ENCODE measurements at places on chromosomes 6 and 20. TPM values are rescaled to one million over a fixed set of nuclear protein-coding genes. Genes with fewer than 3 reads are reported as not detected.

TDRD6 gene
- 0.95 TPM for total RNA-seq

DNA sequence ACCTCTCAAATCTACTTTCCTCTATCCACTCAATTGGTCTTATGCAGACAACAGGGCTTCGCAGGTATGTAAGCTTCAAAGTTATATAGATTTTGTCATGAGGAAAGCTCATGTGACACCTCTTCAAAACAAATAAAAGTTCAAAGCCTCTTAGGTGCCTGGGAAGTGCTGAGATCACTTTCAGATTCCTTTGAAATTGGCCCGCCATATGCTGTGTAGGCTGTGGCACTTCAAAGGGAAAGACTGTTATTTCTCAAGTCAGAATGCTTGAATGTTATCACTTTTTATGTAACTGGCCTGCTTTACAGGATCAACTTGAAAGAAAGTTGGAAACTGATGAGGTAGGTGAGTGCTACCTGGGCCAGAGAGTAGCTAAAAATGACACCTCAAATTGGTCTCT lies 67.1 kb upstream of the GFRAL start:
- no peak for DNase-seq

GRCh38 chr20:19404826-19405225 lies 192.4 kb downstream of the SLC24A3 start:
- DNase-seq: no peak

SLC22A3 gene
- total RNA-seq: 15.3 TPM

GRCh38 chr6:129766959-129767728 lies 57.2 kb upstream of the ARHGAP18 start:
- DNase-seq: peak; percentile 59

GRCh38 chr20:24768713-24769601 lies 180.1 kb upstream of the CST7 start:
- no peak for DNase-seq

- no peak for DNase-seq
Observed at GRCh38 chr6:139650941-139651340, 276.5 kb upstream of the CITED2 start.

DNA sequence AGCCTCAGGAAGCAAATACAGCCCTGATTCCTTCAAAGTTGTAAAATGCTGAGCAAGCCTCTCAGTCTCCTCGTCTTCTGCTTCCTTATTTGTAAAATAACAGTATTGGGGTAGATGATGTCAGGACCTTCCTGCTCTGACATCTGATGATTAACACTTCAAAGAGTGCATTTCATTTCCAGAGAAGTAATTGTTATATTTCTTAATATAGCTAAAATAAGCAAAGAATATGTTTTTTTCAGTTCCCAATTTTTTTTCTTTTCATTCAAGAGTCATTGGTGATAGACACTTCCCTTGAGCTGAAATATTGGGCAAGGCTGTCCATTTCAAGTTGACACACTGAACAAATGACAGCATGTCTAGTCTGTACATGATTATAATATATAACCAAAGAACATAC lies 53.4 kb downstream of the SLX4IP start:
- DNase-seq: no peak

HLA-DOA gene
- 2.4 TPM for total RNA-seq

GRCh38 chr20:37342231-37343177 lies 3.4 kb upstream of the SRC start:
- no peak for DNase-seq

DNA sequence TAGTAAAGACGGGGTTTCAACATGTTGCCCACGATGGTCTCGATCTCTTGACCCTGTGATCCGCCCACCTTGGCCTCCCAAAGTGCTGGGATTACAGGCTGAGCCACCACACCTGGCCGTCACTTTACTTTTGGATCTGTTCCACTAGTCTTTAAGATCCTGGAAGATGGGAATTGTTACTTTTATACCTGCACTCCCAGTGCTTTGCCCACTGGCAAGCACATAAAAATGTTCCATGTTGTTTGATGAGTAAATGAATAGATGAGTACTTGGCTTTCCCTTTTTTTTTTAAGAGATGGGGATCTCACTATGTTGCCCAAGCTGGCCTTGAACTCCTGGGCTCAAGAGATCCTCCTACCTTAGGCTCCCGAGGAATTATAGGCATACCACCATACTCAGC lies 84.8 kb upstream of the SASH1 start:
- no peak for DNase-seq

DNA sequence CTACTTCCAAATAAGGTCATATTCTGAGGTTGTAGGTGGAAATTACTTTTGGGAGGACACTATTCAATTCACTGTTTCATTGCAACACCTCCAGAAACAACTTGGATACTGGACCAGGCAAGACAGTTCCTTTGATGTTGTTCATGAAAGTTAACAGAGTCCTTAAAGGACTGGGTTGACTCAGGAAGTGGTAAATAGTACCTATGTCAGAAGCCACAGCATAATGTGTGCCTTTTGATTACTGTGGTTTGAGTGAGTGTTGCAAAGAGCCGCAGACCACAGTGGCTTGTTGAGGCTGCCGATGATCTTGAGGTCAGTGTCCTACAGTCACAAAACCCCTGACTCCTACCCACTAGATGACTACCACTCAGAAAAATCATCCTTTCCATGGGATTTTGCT lies 10.9 kb downstream of the IL20RA start:
- DNase-seq: no peak

GRCh38 chr6:93581371-93581770 lies 162.0 kb upstream of the EPHA7 start:
- DNase-seq: no peak

DNA sequence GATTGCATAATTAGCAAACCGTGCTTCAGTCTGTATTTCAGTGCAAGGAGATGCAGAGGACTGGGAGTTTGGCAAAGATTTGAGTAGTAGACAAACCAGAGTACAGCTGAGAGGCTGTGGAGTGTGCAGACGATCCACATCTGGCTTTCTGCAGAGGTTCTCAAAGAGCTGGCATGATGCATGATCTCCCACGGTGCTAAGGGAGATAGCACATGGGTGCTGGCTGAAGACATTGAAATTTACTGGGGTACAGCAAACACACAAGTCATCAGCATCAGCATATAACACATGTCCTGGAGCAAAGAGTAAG lies 79.0 kb upstream of the FAM184A start:
- no peak for DNase-seq

DNA sequence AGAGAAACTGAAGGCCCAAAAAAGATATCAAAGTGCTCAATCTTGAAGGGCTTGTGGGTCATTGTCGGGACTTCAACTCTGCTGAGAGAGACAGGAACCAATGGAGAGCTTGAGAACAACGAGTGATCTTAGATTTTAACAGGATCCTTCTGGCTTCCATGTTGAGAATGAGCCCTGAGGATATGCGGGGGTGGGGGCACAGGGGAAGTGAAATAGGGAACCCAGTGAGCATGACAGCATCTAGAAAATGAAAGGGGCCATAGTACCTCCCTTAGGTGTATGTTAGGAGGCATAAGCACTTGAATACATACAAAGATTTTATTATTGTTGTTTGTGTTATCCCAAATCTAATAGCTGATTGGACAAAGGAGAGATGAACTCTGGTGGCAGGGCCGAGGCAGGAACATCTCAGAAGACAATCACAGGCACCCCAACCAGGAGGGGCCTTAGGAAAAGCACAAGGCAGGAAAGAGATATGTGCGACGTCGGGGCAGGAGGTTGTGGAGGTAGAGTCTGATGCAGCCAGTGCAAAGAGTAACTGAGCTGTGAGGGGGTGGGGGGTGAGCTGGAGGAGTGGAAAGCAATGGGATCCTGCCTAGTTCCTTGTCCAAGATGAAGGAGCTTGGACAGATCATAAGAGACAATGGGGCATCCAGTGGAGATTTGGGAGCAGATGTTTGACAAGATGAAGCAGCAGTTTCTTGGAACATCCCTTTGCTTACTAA lies 10.4 kb downstream of the TGM6 start:
- DNase-seq: no peak

- DNase-seq: no peak
Observed at GRCh38 chr6:56550301-56550700, 92.4 kb downstream of the DST start.

GRCh38 chr6:166779381-166779780 lies 152.3 kb upstream of the RPS6KA2 start:
- DNase-seq: no peak

DNA sequence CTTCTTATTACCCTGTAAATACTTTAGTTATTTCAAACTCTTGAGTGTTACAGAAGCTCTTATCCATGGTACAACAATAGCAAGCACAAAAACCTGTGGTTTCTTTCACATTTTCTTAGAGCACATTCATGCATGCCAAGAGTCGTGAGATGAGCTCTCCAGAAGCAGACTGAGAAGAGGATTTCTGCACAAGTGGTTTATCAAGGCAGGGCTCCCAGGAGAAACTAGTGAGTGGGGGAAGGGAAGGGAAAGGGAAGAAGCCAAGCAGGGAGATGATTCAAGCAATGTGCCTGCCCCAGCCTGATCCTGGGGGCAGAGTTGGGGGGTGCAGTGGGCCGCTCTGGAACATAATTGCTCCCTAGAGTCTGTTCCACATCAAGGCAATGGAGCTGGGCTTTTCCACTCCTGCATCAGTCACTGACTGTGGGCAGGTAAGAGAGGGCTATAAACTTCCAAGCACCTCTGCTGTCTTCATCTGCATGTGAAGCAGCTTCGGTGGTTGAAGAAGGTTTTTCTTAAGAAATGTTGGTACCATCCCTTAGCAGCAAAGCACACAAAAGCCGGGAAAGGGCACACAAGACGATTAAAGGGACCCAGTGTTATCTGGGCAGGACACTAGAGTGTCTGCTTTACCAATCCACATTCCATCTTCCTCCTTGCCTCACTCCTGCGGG lies 152.1 kb downstream of the PLCB4 start:
- no peak for DNase-seq

GRCh38 chr6:150987371-150987828 lies 121.9 kb downstream of the MTHFD1L start:
- DNase-seq: no peak

CCR6 gene
- total RNA-seq: not detected

DNA sequence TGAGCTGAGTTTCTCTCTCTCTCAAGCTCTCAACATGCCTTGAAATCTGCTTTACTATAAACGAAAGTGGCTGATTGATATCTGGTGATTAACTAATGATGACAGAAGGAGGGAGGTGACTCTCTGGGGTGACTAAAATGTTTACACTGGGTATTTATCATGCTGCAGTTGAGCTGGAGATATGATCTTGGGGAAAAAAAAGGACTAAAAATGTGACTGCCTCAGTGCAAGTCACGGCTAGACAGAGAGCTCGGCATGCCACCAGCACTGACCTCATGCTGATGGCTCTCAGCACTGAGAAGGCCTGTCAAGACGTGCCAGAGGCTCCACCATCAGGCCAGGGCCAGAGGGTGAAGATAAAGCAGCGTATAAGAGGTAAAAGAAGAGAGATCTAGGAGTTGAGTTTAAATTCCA lies 103.1 kb upstream of the SPACA1 start:
- no peak for DNase-seq

DNA sequence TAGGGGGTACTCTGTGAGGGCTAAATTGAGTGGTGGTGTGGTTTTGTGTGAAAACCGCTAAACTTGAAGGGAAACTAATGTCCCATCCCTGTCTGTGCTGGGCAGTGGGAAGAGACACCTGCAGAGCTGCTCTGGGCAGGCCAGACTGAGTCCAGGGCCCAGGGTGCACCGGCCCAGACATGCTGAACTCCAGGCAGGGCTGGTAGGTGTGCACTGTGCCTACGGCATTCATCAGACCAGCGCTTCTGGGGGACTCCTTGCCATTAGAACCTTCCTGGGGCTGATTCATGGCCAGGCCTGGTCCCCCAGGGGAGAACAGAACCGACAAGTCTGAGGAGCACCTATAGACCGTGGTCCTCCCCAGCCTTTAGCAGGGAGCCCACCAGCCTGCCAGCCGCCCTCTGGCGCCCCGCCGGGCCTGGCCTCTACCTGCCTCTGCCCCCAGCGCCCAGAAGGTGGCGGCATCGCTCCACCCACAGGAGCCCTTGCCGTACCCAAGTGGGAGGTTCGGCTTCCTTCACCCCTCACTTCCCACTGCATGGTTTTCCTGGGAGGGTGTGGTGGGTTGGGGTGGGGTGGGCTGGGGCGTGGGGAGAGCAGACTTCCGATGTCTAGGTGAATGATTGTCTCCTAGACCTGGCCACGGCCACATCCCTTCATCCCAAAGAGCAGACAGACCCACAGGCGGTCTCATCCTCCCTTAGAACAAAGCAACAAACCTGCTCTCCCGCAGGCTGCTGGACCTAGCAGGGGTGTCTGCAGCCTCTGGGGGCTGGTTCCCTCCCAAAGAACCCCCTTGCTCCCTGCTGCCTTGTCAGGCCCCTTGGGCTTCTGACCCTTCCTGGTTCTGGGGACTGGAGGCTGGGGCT lies 15.5 kb downstream of the CCDC167 start:
- no peak for DNase-seq

DNA sequence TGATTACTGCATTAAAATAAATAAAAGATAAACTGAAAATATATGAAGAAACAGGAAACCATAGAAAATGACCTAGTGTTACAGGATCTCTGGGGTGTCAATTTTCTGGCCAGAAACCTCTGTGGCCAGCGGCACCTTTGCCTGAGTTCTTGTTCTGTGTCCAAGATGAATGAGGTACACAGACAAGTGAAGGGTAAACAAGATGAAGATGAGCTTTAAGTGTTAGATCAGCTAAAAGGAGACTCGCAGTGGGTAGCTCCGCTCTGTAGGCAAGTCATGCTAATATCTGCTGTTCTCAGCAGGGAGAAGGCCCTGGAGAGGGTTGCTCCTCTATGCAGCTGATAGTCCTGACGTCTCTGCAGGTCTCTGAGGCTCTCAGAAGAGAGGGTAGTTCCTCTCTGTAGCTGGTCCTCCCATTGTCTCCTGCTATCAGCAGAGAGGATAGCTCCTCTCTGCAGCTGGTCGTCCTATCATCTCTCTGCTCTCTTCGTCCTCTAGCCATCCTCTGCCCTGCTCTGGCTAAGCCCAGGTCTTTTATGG lies 35.9 kb upstream of the TBC1D22B start:
- no peak for DNase-seq

- DNase-seq: no peak
Observed at GRCh38 chr6:33723371-33724085, 12.0 kb upstream of the UQCC2 start.

DNA sequence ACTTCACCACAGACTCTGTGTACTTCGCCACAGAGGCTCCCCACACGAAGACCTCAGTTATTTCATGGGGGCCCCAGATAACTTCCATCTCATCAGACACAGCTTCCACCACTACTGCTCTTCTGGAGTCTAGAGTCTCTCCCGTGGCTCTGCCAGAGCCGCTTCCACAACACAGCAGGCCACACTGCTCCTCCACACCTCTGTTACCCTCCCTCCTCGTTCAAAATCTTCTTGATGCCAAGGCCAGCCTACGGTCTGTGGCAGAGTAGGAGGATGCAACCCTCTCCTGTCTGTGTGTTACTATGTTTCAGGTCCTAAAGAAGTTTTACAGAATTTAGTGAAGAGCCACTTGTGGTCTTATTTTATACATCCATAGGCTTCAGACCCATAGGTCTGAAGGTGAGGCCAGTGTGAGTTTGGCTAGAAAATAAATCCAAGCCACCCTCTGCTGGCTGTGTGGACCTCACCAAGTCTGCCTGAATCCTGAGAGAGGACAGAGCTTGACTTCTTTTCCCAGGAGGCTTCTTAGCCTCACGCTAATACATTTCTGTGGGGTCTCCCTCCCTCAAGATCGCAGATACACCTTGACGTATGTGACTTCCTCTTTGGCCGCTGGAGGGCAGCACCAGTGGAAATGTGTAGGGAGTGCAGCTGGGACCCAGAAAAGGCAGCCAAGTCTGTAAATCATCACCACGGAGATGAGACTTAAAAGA lies 197.7 kb downstream of the FAXC start:
- no peak for DNase-seq

C20orf144 gene
- 0.66 TPM for total RNA-seq

Data from sigmoid colon (tissue), 7 donors.